ENCODE measurements at places on chromosomes 7 and 10. TPM values are rescaled to one million over a fixed set of nuclear protein-coding genes. Genes with fewer than 3 reads are reported as not detected.

Gene C10orf105
- total RNA-seq = 0.52 TPM

Gene FAM3C
- 15.6 TPM for total RNA-seq

Gene TMEM229A
- total RNA-seq = not detected

Gene AS3MT
- 0.48 TPM for total RNA-seq

Gene CDK1
- 127 TPM for total RNA-seq

Gene ICA1
- 1.5 TPM for total RNA-seq

Gene TCAF2
- total RNA-seq = 22.5 TPM

Gene ARL3
- 4.4 TPM for total RNA-seq

Gene PITX3
- not detected for total RNA-seq

Gene MPP7
- 18.7 TPM for total RNA-seq

- no peak for DNase-seq
- no peaks in the 10 kb centered on the region for H3K27me3 ChIP-seq
- no peak overlapping the region for H3K4me3 ChIP-seq
- H3K4me1 ChIP-seq = peaks cover 2% of the 10 kb centered on the region
Measured at GRCh38 chr10:84416245-84416555, 87.8 kb downstream of the CCSER2 start.

GRCh38 chr10:26486304-26486703, 48.2 kb downstream of the APBB1IP start:
- H3K36me3 ChIP-seq = peaks cover 25% of the 10 kb centered on the region
- no peak for DNase-seq
- H3K27ac ChIP-seq = peak overlapping the region; percentile 90
- peaks cover 65% of the 10 kb centered on the region for H3K4me1 ChIP-seq
- H3K27me3 ChIP-seq = no peaks in the 10 kb centered on the region

DNA sequence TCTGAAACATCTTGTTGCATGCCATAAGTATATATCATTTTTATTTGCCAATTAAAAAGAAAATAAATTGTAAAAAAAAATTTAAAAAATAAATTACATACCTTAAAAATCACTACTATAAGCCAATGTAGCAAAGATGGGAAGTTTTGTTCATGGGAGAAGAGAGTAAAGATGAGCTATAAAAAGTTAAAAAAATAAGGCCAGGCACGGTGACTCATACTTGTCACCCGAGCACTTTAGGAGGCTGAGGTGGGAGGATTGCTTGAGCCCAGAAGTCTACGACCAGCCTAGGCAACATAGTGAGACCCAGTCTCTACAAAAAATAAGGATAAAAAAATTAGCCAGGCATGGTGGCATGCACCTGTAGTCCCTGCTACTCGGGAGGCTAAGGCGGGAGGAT, 8.4 kb upstream of the STK32C start:
- no peaks in the 10 kb centered on the region for H3K36me3 ChIP-seq
- peaks cover 17% of the 10 kb centered on the region for H3K4me1 ChIP-seq
- H3K4me3 ChIP-seq = no peak overlapping the region
- no peak overlapping the region for H3K27ac ChIP-seq

DNA sequence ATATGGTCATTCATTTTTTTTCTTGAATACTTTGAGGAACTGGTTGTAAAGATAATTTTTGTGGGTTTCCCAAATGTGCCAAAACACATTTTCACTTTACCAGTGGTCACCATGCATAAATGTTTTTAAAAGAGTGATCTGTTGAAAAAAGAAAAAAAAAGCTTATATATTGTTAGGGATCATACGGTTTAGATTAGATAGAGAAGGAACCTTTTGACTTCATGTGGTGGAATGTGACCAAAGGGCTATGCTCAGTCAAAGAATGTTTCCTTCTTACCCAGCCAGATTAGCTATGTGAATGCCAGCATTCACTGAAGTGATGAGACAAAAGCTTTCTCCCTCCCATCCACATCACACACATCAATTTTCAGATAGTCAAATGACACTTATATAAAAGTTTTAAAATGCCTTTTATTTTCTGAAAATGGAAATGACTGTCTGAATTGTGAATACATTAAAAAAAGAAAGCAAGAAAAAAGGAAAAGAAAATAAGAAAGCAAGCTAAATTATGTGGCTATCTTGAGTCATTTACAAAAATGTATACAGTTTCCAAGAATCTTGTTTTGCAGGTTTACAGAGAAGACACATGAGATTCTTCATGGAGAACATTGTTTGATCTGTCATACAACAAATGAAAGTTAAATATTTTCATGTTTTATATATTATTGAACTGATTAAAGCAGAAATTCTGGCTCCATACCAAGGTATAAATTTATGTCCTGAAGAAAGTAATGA, 8.6 kb upstream of the CPED1 start:
- no peak overlapping the region for H3K4me3 ChIP-seq
- peaks cover 10% of the 10 kb centered on the region for H3K36me3 ChIP-seq
- no peak overlapping the region for H3K27ac ChIP-seq
- peaks cover under 1% of the 10 kb centered on the region for H3K27me3 ChIP-seq
- no peak for DNase-seq

DNA sequence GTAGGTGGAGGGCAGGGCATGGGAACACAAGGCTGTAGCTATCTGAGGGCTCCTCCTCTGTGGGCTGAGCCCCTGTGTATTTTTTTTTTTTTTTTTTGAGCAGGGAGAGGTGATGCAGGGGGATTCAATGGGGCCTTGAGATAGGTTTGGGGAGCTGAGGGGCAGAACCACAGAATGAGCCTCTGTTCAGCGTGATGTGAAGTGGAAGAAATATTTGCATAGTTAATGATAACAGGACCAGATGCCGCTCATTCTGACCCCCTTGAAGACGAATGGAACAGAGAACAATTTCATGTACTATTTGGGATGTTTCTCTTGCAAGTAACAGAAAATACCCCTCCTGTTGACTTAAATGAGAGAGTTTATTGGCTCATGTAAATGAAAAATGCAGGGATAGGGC, 69.7 kb upstream of the EMX2 start:
- DNase-seq = no peak
- no peaks in the 10 kb centered on the region for H3K36me3 ChIP-seq
- no peaks in the 10 kb centered on the region for H3K4me1 ChIP-seq
- no peak overlapping the region for H3K4me3 ChIP-seq
- H3K27ac ChIP-seq = no peak overlapping the region

GRCh38 chr7:117152213-117153007, 170.4 kb downstream of the WNT2 start:
- H3K36me3 ChIP-seq = no peaks in the 10 kb centered on the region
- no peaks in the 10 kb centered on the region for H3K4me1 ChIP-seq
- H3K4me3 ChIP-seq = no peak overlapping the region
- DNase-seq = no peak
- no peak overlapping the region for H3K27ac ChIP-seq

- DNase-seq = no peak
- H3K4me1 ChIP-seq = no peaks in the 10 kb centered on the region
Measured at GRCh38 chr7:97555857-97556421, 175.9 kb upstream of the TAC1 start.

DNA sequence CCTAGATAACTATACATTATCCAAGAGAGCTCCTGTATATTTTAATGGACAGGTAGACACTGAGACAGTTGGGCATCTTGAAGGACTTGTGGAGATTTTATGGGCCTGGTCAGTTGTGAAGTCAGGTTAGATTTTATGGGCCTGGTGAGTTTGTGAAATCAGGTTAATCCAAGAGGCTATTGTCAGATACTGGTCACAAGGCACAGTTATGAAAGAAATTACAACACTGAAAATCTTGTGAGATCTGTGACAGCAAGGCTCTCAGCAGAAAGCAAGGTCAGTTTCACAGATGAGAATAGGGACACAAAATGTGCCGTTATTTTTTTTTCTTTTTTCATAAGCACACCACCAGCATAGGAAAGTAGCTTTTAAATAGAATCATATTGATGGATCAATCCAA, 167.6 kb downstream of the VTI1A start:
- no peak for DNase-seq
- no peaks in the 10 kb centered on the region for H3K27me3 ChIP-seq
- peaks cover 2% of the 10 kb centered on the region for H3K4me1 ChIP-seq

- no peaks in the 10 kb centered on the region for H3K27me3 ChIP-seq
- H3K27ac ChIP-seq = no peak overlapping the region
- no peak overlapping the region for H3K4me3 ChIP-seq
- no peak for DNase-seq
Measured at GRCh38 chr7:72307566-72307965, 104.6 kb downstream of the CALN1 start.

- no peak overlapping the region for H3K4me3 ChIP-seq
- peaks cover 6% of the 10 kb centered on the region for H3K27me3 ChIP-seq
- H3K4me1 ChIP-seq = peaks cover 4% of the 10 kb centered on the region
- no peak overlapping the region for H3K27ac ChIP-seq
Measured at GRCh38 chr10:30542895-30543288, 86.7 kb downstream of the LYZL2 start.

- peak overlapping the region; percentile 93 for H3K4me3 ChIP-seq
- peak overlapping the region; percentile 99 for H3K27ac ChIP-seq
- H3K36me3 ChIP-seq = peaks cover 25% of the 10 kb centered on the region
- no peak for DNase-seq
- peaks cover 90% of the 10 kb centered on the region for H3K4me1 ChIP-seq
- H3K27me3 ChIP-seq = peaks cover 7% of the 10 kb centered on the region
Measured at GRCh38 chr7:151013356-151013732, 10.9 kb downstream of the ATG9B start.

GRCh38 chr7:55365205-55365674, at the start of gene LANCL2:
Gene LANCL2 (plus strand): TSS chr7:55365337. CDS start chr7:55366026, 689 bp downstream.
- peak within 1 kb of the TSS; percentile 95 for H3K4me3 ChIP-seq

GRCh38 chr10:17115683-17116082, 13.9 kb downstream of the CUBN start:
- H3K36me3 ChIP-seq = peaks cover 11% of the 10 kb centered on the region
- no peak overlapping the region for H3K27ac ChIP-seq
- DNase-seq = no peak

DNA sequence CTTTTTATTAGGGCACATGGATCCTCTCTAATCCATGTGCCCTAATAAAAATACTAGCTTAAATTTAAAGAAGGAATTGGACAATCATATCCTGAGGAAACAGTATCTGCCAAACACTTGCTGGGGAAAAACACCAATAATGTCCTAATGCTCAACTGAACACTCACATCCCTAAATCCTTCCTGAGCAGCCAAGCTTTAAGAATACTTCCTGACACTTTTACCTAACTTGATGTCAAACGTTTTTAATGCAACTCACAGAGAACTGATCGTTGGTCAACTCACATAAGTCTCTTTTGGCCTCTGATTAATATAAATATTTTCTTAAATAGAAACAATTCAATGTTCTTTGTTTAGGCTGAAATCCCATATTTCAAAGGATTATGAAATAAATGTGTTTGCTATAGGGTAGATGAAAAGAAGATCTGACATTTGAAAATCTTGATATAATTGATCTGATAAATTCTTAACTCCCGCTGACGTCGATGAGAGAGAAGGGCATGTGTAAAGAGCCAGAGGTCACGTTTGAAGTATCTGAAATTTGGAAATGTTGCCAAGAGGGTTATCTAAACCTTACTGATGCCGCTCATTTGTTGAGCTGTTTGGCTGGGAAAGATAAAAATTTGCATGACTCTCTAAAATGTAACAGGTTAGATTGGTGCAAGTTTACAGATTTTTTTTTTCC, 122.8 kb upstream of the RHOBTB1 start:
- H3K27ac ChIP-seq = no peak overlapping the region
- no peak for DNase-seq
- H3K36me3 ChIP-seq = no peaks in the 10 kb centered on the region
- H3K27me3 ChIP-seq = peaks cover 5% of the 10 kb centered on the region
- no peak overlapping the region for H3K4me3 ChIP-seq
- H3K4me1 ChIP-seq = no peaks in the 10 kb centered on the region

DNA sequence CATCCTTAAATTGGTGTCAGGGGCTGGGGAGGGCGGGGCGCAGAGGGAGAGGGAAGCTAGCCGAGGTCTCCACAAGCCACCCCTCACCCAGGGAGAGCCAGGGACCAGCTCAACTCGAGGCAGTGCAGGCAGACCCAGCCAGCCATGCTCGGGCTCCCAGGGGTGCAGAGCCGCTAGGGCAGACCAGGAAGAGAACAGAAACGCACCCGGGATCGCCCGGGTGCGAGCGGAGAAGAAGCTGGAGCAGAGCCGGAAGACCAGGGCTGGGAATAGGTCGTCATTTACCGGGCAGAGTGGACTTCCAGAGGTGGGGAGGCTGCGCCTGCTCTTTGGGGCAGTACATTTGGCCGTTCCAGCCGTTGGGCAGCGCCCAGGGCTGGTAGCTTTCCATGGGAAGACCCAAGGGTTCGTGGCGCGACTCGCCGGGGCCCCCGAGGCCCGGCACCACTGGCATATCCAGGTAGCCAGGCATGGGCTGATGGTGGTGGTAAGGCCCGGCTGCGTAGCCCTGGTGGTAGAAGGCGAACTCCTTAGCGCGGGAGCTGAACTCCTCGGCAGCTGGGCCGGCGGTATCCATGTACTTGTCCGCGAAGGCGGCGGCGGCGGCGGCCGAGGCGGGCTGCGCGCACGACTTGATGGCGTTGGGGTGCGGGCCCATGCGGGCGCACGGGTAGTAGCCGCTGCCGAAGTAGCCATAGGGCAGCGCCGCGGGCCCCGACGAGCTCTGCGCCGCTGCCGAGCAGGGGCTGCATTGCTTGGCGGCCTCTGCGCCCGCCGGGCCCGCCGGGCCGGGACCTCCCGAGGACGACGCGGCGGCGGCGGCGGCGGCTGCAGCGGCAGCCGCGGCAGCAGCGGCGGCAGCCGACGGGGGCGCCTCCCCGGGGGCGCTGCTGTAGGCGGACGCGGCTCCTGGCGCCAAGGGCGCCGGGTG, 755 bp downstream of the HOXA13 start:
- peak overlapping the region; percentile 62 for H3K27ac ChIP-seq
- no peak for DNase-seq
- peaks cover 19% of the 10 kb centered on the region for H3K4me1 ChIP-seq
- peaks cover 2% of the 10 kb centered on the region for H3K36me3 ChIP-seq
- peaks cover 86% of the 10 kb centered on the region for H3K27me3 ChIP-seq

All from activated CD4-positive, alpha-beta T cell treated with anti-CD3 and anti-CD28 coated beads, Interleukin-2, amount 10 ng/mL, durations not matched to agents 7 days and 5 days (primary cell).